Dorsolateral prefrontal cortex (tissue), 122 donors: ENCODE measurements at places on chromosomes 4 and X.

DNA sequence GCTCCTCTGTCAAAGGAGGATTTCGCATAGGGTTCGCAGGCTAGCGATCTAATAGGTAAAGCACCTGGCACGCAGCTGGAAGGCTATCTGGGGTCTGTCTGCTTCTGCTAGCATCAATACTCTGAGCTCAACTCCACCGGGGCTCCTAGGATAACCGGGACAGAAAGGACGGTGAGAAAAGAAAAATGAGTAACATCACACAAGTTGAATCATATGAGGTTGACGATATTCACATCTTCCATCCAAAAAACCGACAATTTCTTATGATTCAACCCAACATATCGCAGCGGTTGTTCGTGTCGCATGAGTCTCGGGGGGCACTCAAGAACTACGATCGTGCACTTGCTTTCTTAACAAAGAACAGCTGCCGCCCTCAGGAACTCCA is 1.8 kb downstream of the PROM1 start:
- DNase-seq: no peak

GRCh38 chr4:78784236-78784865 is 8.2 kb downstream of the BMP2K start:
- DNase-seq: no peak

DNA sequence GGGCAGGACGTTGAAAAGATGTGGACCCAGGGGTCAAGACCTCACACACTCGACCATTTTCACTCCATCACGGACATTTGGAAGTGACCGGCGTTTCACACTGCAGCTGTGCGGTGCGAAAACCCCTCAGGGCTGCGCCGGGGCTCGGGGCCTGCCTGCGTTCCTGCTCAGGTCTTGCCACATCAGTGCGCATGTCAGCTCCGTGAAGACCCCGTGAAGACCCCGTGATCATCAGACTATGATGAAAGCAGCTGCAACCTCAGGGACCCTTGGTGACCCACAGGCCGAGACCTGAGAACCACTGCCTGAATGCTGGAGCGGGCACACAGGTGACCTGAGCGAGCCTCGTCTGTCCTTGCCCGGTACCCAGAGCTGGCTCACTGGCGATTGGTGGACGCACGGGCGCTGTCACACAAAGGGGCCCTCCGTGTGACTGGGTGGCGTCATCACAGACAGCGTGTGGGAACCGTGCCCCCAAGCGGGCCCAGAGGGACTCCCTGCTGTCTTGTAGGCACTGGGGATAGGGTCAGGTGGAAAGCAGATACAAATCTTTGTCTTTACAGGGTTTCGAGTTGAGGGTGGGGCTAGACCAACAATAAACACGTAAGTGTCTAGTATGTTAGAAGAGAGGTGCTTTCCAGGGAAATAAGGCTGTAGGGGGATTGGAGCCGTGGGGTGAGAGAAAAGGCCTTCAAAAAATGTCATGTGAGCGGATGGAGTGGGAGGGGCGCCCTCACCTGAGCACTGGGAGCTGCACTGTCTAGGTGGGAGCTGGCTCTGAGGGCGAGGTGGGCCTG is 12.7 kb downstream of the MSANTD1 start:
- DNase-seq: peak; percentile 22

DNA sequence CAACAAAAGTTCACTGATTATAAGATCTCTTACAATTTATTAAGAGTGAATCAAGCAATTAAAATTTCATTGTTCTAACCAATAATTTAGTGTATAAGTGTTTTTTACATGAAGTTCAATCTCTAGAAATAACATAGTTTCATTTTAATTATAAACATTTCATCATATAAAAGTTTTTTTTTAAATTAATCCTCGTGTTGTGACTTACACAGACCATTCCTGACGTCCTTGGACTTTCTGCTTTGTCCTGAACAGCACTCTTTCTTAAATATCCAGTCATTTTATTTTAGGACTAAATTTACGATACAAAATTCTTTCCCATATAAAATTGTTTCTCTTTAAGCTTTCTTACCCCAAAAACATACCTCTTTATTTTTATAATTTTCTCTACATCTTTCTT is 841.7 kb upstream of the POU3F4 start:
- no peak for DNase-seq

- no peak for DNase-seq
Observed at GRCh38 chr4:87057835-87058355, 123.1 kb downstream of the AFF1 start.

GRCh38 chr4:51895158-51895557 is 52.2 kb downstream of the DCUN1D4 start:
- DNase-seq: no peak

DNA sequence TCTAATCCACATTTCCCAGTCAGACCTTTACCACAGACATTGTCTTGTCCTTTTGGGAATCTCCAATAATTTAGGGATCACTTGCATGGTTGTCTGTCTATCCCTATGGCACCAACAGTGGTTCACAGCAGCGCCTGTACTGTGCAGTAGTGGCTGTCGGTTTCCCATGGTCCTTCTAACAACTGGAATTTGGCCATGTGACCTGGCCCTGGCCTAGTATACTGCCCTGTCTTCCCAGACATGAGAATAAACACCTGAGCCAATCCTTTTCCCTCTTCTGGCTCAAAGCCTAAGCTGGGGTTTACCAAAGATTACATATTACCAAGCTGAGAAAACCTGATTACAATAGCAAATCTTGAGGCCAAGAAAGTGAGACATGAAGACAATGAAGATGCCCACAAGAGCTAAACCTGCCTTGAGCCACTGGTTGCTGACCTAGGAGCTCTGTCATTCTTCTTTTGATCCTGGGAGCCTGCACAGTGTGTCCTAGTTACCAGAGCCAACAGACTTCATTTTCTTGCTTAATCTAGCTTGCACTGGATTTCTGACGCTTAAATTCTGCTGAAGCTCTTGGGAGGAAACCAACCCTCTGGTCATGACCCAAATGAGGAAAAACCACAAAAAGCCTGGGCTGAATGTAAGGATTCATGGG is 92.1 kb downstream of the SCD5 start:
- DNase-seq: no peak

DNA sequence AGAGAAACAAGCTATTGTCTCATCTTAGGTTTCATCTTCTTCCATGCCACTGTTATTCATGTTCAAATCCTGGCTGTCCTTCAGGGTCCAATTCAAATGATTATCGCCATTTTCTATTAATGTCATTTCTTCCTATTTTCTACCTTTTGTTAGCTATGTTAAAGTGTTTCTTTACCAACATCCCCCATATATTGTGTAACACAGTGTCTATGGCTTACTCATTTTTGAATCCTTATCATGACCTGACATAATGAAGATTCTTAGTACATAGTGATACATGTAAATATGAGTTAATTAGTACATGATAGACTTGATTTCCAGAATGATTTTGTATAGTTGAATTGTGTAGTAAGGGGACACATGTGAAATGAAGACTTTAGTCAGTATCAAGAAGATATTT is 152.4 kb downstream of the SNCA start:
- no peak for DNase-seq

DNA sequence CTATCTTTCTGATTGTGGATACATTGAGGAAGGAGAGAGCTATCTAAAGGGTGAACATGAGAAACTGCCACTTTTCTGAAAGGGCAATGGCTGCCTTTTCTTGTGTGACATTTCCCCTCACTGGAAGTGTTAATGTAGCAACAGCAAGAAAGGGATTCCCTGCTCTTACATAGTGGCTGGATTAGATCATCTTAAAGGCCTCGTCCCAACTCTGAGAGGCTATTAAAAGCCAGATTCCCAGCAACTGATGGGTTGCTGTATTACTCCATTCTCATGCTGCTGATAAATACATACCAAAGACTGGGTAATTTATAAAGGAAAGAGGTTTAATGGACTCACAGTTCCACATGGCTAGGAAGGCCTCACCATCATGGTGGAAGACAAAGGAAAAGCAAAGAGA is 33.7 kb upstream of the ADH7 start:
- DNase-seq: no peak

DNA sequence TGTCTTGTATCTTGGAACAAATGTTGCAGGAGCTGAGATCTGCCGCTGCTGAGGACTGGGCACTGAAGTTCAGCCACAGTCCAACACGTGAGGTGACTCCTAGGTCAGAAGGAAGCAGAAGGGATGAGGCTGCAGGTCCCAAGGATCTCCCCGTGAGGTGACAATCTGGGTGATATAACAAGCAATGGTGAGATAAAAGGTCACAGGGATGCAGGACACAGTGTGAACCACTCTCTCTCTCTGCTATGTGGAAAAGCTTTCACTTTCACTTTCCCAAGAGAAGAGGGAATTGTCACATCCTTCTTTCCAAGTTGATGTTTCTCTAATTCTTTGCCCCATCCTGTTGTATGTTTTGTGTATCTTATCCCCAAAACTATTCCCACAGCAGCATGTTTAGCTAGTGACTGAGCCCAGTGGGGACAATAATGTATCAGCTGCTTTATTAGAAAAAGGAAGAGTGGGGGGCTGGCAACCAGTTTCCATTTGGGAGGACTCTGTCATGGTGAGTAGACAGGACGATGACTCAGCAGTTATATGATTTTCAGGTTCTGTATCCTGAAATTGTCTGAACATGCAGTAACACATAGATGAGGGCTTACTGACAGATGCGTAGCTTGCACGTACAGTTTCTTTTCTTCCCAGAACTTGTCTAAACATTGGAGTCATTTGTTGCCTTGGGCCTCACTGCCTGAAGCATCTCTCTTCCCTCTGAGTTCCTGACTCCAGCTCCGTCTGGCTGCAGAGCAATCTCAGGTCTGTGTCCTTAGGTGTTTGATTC is 1415.8 kb upstream of the TENM3 start:
- DNase-seq: peak; percentile 42

- no peak for DNase-seq
Observed at GRCh38 chr4:139207873-139208403, 30.9 kb upstream of the ELF2 start.

- no peak for DNase-seq
Observed at GRCh38 chr4:37490391-37491347, 195.5 kb downstream of the RELL1 start.

DNA sequence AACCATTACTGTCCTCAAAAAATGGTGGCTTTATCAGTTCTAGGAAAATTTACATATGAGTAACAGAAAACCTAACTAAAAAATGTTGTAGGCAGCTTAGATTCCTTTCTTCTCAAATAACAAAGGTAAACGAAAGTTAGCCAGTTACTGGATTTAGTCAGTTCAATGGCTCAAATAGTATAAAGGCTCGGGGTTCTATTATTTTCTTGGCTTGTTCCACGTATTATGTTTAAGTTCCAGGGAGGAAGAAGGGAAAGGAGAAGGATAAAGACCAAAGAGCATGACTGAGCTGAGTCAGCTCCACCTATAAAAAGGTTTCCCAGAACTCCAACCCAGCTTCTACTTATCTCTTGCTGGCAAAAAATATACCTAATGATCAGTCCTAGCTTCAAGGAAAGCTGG is 41.0 kb upstream of the MAB21L2 start:
- DNase-seq: no peak

- DNase-seq: no peak
Observed at GRCh38 chr4:108794136-108794535, 31.3 kb upstream of the ETNPPL start.

- no peak for DNase-seq
Observed at GRCh38 chr4:143745874-143746273, 45.4 kb upstream of the FREM3 start.

GRCh38 chr4:151717314-151717713 is 43.5 kb downstream of the GATB start:
- no peak for DNase-seq

- no peak for DNase-seq
Observed at GRCh38 chrX:41081821-41082220, 3.4 kb upstream of the USP9X start.

DNA sequence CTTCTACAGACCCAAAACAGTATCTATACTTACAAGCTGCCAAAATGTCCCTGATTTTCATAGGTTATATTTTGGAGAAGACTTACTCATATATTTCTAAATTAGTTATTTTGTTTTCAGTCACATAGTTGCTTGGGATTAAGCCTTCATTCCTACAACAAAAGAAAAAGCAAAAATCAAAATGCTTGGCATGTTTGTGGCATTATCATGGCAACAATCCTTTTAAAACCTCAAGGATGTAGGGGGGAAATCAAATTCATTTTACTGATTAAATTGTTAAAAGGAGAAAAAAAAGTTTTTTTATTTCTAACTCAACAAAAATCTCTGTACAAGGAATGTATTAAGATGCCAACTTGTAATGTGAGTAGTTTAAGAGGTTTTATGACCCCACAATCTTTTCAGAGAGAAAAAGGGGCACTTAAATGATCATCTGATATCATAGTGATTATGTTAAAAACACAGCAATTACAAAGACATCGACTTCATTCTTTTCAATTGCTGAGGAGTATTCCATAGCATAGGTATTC is 23.5 kb downstream of the TXK start:
- no peak for DNase-seq

DNA sequence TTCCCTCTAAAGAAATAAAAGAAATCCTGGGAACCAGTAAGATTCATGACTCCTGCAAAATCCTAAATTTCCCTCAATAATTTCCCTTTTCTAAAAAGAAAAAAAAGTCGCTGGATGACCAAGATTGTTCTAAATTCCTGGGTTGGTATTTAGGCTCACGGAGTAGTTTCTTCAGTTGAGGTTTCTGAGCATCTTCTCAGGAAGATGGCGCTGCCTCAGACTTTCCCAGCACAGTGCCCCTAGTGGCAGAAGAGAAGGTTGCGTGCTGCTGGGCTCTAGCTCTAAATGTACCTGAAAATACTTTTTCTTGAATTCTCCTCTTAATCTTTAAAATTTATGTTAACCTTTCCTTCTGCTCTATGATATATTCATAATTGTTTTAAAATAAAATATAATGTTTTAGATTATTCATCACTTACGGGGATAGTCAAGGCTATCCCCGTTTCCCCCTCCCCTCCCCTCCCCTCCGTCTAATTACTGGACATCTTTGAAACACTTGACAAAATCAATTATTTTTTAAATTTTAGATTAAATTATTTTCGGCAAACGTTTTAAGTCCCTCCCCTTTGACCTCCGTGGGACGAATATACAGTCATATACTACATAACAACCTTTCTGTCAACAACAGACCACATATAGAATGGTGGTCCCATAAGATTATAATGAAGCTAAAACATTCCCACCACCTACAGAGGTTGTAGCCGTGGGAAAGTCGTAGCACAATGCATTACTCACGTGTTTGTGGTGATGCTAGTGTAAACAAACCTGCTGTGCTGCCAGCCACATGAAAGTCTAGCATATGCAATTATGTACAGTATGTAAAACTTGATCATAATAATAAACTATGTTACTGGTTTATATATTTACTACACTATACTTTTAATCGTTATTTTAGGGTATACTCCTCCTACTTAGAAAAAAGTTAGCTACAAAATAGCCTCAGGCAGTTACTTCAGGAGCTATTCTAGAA is 41.0 kb upstream of the GATB start:
- DNase-seq: no peak

GRCh38 chrX:110322603-110323002 is 4.7 kb upstream of the AMMECR1 start:
- DNase-seq: no peak

- no peak for DNase-seq
Observed at GRCh38 chr4:68896749-68897148, 54.9 kb downstream of the UGT2A3 start.

GRCh38 chr4:152011469-152011868 is 250.7 kb upstream of the GATB start:
- DNase-seq: no peak
